ENCODE measurements at places on chromosomes 13 and 19.
A peak's percentile ranks its signal among the peaks of the same experiment; 100 is the strongest.

DNA sequence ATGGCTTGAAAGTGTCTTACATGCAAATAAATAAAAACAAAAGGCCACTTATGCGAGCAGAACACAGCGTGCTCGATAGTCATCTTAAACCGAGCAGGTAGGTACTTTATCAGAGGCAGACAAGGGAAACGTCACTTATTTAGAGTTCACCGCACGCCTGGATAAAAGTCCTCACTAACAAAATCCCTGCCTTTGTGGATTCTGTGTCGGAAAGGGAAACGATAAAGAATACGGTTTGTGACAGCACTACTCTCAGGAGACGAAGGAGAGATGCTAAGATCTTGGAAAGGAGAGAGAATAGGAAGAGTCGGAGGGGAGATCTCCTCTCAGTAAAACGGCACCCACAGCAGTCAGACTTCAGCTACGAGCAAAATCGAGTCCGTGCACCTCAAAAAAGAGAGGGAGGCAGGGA lies 581 bp downstream of the RCBTB1 start:
- DNase-seq, result no peak

DNA sequence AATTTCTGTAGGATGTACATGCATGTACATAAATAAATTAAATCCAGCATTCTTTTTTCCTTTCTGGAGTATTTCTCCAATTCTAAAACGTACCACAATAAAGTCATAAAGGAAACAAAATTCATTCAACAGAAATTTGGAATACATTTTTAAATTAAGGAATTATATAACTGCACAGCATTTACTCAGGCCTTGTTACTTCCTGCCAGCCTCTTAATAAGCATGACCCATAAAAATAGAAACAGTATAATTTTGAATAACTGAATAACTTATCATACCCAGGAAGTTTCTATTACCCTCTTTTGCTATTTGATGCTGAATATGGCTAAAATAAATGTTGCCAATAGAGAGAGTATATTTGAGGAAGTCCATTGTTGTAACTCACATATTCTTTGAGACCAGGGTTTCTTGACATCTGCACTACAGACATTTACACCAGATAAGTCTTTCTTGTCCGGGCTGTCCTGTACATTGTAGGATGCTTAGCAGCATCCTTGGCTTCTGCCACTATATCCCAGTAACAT lies 178.2 kb downstream of the KLF12 start:
- DNase-seq, result no peak

DNA sequence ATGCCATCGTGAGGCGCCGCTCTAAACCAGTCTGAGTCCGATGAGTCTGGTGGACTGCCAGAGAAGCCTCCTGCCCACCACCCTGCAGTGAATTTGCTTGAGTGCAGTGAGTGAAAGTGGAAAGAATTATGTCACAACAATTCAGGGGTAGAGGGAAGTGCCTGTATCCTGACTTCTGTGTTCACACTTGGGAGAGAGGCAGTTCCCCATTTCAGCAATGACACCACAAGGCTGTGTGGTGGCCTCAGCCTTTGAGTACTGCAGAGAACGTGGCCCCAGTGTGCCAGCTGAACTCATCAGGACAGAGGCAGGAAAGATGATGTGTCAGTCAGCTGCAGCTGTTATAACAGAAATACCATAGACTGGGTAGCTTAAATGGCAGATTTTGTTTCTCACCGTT lies 155.6 kb downstream of the COG6 start:
- no peak for DNase-seq

DNA sequence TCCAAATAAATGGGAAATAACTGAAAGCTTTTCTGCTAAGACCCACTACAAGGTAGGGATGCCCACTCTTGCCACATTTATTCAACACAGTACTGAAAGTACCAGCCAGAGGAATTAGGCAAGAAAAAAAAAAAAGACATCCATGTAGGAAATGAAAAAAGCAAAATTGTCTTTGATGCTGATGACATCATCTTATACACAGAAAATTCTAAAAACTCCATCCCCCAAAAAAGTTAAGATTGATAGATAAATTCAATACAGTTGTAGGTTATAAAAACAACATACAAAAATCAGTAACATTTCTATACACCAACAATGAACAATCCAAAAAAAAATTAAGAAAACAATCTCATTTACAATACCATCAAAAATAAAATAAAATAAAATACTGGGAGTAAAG lies 330.4 kb downstream of the RBM26 start:
- DNase-seq, result no peak

- DNase-seq, result no peak
Observed at GRCh38 chr13:39284801-39285388, 246.6 kb downstream of the NHLRC3 start.

DNA sequence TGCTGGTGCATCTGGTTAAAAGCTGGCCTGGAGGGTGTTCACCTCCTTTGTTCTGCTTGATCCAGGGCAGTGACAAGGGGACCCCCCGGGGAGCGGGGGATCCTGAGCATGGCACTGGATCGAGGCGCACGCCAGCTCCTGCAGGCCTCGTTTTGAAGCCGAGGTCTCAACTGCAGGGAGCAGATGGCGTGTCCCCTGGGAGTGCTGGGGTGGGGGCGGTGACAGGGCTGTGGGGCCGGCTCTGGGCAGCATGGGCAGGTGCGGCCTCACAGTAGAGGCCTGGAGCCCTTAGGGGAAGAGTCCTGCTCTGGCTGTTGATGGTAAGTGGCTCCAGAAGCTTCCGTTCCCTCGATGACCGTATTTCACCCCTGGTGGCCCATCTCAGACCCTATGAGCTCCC lies 51.8 kb downstream of the CRTC1 start:
- DNase-seq, result no peak

DNA sequence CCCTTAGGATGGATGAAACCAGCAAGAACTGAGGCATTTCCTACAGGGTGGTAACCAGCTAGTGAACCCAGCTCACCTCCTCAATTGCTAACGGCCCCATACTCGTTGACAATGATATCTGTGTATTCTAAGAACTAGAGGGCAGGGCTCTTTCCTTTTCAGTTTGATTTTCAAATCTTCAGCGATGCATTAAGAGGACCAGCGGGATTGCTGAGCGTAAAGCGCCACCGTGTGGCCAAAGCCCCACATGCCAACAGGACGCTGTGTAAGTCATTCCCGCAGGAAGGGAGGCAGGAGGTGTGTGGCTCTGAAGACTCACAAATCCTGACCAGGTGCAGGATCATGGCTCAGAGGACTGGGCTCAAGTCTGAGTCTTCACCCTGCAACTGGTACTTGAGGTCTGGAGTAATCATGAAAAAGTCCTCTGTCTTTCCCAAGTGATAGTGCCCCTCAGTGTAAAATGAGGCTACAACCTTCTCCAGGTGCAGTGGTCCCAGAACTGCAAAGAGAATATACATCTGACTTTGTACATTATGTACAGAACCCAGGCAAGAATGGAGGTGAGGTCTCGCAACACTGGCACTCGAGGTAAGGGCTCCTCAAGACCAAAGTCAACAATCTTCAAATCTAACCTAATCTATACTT lies 40.9 kb downstream of the C13orf42 start:
- DNase-seq, result peak; percentile 59

- no peak for DNase-seq
Observed at GRCh38 chr19:41646589-41647204, 19.8 kb upstream of the CEACAM4 start.

GRCh38 chr19:47109541-47110375 lies 3.8 kb downstream of the ZC3H4 start:
- DNase-seq, result no peak

DNA sequence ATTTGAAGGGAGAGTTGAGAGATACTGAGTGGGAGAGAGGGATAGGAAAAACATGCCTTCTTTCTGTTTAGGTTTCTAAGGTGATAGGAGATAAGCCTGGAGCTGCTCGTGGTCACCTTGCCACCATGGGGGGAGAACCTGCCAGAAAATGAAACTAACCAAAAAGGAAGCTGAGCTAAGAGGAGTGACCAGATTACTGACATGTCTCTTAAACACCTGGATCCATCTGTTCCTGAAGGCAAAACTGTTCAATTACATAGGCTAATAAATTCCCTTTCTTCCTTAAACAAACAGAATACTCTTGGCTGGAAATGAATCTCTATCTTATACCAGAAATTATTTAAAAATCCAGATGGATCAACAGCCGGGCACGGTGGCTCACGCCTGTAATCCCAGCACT lies 27.3 kb downstream of the ZNF473 start:
- DNase-seq, result no peak

GRCh38 chr13:42017264-42017663 lies 31.2 kb upstream of the DGKH start:
- DNase-seq, result no peak

Data from stromal cell of bone marrow (primary cell).